NCI-H1930 (cell line): ENCODE measurements at places on chromosomes 16 and 17.
A peak's percentile ranks its signal among the peaks of the same experiment; 100 is the strongest.

- no peak for DNase-seq
These were observed 938.9 kb downstream of the CDH11 start for GRCh38 chr16:64182985-64183384.

- DNase-seq, result no peak
These were observed 4.1 kb downstream of the USP31 start for GRCh38 chr16:23145186-23145585.

DNA sequence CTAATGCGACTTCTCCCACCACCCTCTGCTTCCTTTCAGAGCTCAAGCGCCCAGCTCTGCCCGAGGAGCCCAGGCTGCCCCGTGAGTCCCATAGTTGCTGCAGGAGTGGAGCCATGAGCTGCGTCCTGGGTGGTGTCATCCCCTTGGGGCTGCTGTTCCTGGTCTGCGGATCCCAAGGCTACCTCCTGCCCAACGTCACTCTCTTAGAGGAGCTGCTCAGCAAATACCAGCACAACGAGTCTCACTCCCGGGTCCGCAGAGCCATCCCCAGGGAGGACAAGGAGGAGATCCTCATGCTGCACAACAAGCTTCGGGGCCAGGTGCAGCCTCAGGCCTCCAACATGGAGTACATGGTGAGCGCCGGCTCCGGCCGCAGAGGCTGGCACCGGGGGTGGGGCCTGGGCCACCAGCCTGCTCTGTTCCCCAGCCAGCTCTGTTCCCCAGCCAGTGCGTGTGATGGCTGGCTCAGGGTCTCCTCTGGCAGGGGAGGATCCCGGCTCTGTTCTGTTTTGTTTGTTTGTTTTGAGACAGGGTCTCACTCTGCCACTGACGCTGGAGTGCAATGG, 18.7 kb downstream of the CRISPLD2 start:
- DNase-seq, result no peak

DNA sequence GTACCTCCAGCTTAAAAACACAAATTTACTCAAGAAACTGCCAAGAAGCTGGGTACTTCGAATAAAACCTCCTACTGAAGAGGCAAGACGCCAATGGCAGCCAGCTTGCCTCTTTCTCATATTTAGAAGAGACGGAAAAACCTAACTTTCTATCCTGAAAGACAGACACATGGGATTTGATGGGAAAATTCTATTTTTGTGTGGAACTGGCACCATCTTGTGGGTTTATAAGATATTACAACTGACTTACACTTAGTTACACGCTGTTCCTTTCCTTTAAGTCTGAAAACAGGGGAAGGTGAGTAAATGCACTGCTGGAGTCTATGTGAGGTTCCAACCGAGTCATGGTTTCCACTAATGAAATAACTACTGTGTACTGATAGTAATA, 10.3 kb downstream of the ZNF18 start:
- peak; percentile 16 for DNase-seq

- no peak for DNase-seq
These were observed 112.6 kb upstream of the IRX5 start for GRCh38 chr16:54817940-54818574.

DNA sequence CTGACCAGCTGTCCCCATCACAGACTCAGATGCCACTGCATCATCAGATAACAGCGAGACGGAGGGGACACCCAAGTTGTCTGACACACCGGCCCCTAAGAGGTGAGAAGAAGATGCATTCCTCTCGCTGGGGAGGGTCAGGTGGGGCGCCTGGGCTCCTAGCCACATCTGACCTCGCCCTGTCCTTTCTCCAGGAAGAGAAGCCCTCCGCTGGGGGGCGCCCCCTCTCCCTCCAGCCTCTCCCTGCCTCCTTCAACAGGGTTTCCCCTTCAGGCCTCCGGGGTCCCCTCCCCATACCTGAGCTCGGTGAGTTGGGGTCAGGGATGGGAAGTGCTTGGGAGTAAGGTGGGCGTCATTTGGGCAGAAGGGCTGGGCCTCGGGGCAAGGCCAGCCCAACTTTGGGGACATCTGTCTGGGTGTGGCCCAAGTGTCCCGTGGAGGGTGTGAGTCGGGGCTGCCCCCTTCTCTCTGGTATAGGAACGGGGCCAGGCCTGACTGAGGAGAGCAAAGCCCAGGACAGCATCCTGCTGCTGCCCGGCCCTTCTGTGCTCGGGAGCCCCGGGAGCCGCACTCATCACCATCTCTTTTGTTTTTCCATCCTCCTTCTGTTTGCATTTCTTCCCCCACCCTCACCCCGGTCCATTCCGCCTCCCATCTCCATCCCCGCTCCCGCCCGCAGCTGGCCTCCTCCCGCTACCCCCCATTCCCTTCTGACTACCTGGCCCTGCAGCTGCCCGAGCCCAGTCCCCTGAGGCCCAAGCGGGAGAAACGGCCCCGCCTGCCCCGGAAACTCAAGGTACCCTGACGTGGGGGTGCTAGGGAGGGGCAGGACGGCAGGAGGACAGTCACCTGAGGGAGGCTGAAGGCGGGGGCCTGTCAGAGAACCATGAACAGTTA, 4.9 kb downstream of the INO80E start:
- DNase-seq, result no peak

DNA sequence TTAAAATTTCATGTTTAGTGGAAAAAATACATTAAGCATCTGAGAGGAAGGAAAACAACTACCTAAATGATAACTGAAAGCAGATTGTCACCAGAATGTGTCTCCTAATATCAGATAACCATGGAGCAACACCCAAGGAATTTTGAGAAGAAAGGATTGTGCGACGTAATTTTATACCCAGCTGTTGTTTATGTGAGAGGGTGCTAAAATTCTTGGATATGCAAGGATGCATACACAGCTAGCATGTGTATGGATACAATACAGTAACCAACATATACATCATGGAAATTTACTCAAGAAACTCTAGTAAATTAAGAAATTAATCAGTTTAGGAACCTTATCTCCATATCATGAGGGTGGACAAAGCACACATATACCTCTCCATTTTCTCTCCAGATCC, 290.9 kb downstream of the HS3ST3A1 start:
- DNase-seq, result no peak

- no peak for DNase-seq
These were observed 16.5 kb downstream of the ANKRD11 start for GRCh38 chr16:89473791-89474414.

- no peak for DNase-seq
These were observed 3.5 kb upstream of the ARHGAP27 start for GRCh38 chr17:45436161-45436560.

- peak; percentile 62 for DNase-seq
These were observed 21.7 kb downstream of the SLC25A10 start for GRCh38 chr17:81733507-81734404.

GRCh38 chr16:72397876-72398275, 225.9 kb upstream of the PMFBP1 start:
- DNase-seq, result no peak

GRCh38 chr17:49022391-49022941, 25.3 kb downstream of the IGF2BP1 start:
- DNase-seq, result no peak

GRCh38 chr17:44074231-44074910, 3.8 kb downstream of the G6PC3 start:
- no peak for DNase-seq

DNA sequence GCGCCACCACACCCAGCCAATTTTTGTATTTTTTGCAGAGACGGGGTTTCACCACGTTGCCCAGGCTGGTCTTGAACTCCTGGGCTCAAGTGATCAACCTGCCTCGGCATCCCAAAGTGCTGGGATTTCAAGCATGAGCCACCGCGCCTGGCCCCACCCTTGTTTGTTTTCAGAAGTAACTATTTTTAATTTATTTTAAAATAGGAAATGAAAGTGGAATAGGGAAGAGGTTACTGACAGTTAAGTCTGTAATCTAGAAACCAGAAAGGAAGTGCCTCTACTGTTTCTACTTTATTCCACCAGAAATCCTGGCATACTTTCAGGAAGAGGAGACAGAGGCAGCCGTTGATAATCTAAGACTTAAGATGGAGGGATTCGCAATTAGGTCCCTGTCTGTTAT, 225.6 kb downstream of the TANC2 start:
- DNase-seq, result no peak

GRCh38 chr17:51298508-51299371, 38.4 kb downstream of the UTP18 start:
- no peak for DNase-seq

DNA sequence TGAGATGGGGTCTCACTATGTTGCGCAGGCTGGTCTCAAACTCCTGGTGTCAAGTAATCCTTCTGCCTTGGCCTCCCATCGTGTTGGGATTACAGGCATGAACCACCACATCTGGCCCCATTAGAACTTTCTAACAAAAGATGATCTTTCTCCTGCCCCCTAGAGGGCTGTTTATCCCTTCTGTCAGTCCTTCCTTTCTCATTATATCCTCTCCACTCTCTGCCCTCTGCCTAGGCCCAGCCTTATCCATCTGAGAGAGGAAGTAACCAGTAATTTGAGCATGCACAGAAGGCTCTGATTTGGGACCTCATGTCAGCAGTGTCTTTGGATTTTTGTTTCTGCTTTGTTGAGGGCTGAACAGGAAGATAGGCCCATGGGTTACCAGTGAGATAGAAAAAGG, 4.4 kb upstream of the DHX40 start:
- DNase-seq, result no peak

- DNase-seq, result no peak
These were observed 9.1 kb downstream of the TSPOAP1 start for GRCh38 chr17:58319173-58320162.

DNA sequence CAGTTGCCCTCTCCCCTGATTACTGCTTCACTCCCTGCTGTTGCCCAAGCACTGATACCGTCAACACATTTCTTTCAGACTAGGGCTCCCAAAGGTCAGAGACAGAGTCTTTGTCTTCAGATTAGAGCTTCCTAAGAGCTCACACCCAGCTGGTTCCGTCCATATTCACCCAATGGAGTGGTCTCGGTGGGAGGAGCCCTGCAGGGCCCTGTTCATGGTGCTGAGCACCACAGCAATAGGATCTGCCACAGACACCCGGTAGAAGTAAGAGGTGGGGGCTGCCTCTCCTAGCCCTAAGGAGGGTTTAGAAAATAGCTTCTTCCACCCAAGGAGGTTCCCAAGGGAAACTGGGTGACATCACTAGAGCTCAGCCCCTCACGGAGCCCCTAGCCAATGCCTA, 128.3 kb downstream of the CCDC144A start:
- DNase-seq, result no peak

GRCh38 chr16:6279286-6279685, 1053.4 kb upstream of the RBFOX1 start:
- no peak for DNase-seq

- DNase-seq, result peak; percentile 50
These were observed 35.3 kb downstream of the NPLOC4 start for GRCh38 chr17:81601525-81602120.

GRCh38 chr17:693791-694638, 20.6 kb downstream of the VPS53 start:
- no peak for DNase-seq

DNA sequence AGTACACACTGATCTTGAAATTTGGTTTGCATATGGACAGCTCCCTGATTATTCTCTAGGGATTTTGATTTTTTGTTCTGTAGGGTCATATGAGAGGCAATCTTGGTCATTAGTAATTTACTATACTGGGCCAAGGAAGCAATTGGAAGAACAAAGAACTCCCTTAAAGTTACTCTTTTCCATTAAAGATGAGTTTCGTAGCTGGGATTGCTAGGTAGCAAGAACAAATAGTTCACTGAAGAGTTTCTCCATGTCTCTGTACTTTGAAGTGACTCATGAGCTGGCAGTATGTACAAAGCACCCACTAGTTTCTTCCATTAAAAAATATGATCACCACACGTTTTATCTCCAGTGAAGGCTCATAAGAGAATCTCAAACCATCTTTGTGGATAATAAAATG, 6.2 kb upstream of the BCAS3 start:
- DNase-seq, result no peak

- no peak for DNase-seq
These were observed 364.1 kb downstream of the FOXL1 start for GRCh38 chr16:86942151-86943051.

GRCh38 chr17:20823905-20824304, 218.9 kb downstream of the USP22 start:
- no peak for DNase-seq

GRCh38 chr17:40153603-40154236, 13.4 kb downstream of the CASC3 start:
- no peak for DNase-seq

- DNase-seq, result no peak
These were observed 106.3 kb upstream of the HSBP1 start for GRCh38 chr16:83701494-83701893.

DNA sequence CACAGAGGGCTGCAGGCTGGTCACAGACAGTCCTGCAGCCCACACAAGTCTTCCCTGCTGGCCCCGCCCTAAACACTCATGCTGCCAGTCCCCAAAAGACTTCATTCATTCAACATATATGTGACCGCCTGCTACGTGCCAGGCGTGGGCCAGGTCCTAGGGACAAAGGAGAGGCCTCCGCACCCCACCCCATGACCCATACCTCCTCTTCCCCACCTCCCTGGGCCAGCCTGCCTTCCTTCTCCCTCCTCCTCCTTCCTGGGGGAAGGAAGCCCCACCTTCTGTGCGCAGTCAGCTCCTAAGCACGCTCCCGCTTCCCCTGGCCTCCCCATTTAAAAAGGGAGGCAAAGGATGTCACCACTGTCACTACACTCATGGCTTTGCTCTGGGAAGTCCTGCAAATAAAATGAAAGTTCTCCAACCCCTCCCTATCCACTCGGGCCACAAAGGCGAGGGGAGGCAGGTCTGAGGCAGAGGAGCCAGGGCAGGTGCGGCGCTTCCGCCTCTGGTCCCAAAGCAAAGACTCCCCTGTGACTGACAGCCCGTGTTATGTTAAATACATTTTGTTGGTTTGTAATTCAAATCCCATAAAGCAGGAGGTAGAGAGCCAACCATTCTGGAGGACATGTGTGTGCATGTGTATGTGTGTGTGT, 9.0 kb downstream of the DNAAF8 start:
- DNase-seq, result no peak

- DNase-seq, result no peak
These were observed 25.8 kb downstream of the EMP2 start for GRCh38 chr16:10554569-10554968.

DNA sequence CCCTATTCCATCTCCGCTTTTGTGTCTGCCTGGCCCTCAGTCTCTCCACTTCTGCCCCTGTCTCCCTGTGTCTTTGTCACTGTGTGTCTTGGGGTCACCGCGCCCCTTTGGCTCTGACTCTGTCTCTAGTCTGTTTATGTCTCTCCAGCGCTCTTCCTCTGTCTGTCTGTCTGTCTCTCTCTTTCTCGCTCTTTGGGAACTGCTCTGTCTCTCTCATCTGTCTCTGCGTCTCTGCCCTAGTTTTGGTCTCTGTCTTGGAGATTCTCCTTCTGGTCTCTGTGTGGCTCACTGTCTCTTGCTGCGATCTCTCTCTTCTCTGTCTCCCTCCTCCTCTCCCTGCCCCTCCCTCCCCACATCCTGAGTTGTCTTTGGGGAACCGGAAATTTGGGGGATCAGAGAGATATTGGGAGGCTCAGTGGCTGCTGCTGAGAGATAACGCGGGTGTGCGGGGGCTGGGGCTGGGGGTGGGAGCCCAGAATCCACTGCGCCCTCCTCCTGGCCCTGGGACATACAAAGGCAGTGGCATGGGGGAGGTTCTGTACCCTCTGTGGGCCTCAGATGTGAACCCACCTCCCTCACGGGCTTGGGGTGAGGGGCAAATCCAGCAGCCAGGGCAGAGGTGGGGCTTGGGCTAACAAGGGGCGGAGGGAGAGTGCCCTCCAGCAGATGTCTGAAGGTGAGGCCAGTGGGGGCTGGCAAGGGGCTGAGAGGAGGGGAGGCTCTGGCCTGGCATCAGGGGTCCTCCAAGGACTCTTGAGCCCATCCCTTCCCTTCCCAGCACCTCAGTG, 24.4 kb downstream of the LAT start:
- no peak for DNase-seq
